ENCODE measurements at places on chromosomes 1 and 21. TPM values are rescaled to one million over a fixed set of nuclear protein-coding genes. Genes with fewer than 3 reads are reported as not detected.

The ITGB3BP gene
- 16.1 TPM for total RNA-seq

The RNU1-1 gene
- total RNA-seq = 8,230 TPM

The MTFR1L gene
- 31.3 TPM for total RNA-seq

The DNAH14 gene
- 8.9 TPM for total RNA-seq

The ANKRD34A gene
- total RNA-seq = under 0.01 TPM

The EXTL2 gene
- 16.8 TPM for total RNA-seq

The CIART gene
- total RNA-seq = 2.0 TPM

The SLC2A5 gene
- 0.17 TPM for total RNA-seq

The SNX27 gene
- 15.1 TPM for total RNA-seq

The ERVH48-1 gene
- total RNA-seq = not detected

The PLEKHO1 gene
- total RNA-seq = 41.7 TPM

The LENEP gene
- not detected for total RNA-seq

The CATSPERE gene
- 0.77 TPM for total RNA-seq

The FYB2 gene
- not detected for total RNA-seq

The RHCE gene
- 0.69 TPM for total RNA-seq

The IFI44 gene
- 37.0 TPM for total RNA-seq

The IQGAP3 gene
- total RNA-seq = 2.4 TPM

The KRTAP12-3 gene
- not detected for total RNA-seq

The VASH2 gene
- total RNA-seq = under 0.01 TPM

The PRELP gene
- not detected for total RNA-seq

The AIRE gene
- not detected for total RNA-seq

Data from dermis lymphatic vessel endothelial cell (primary cell).